ENCODE measurements at places on chromosomes 1 and 21.

DNA sequence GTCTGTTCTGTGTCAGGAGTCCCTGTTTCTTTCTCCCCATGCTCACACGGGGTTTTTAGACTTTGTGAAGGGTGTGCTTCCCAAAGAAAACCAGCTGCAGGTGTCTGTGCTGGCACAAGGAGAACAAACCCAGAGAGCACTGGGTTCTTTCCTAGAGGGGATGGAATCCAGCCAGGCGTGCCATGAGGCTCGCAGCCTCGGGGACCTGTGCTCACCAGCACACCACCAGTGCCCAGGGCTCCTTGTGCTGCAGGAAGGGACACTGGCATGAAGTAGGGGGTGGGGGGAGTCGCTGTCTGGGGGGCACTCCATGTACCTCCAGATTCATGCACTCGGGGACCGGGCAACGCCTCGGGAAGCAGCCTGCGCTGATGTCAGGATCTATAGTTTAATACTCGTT, 57.9 kb downstream of the AGPAT3 start:
- DNase-seq: no peak

DNA sequence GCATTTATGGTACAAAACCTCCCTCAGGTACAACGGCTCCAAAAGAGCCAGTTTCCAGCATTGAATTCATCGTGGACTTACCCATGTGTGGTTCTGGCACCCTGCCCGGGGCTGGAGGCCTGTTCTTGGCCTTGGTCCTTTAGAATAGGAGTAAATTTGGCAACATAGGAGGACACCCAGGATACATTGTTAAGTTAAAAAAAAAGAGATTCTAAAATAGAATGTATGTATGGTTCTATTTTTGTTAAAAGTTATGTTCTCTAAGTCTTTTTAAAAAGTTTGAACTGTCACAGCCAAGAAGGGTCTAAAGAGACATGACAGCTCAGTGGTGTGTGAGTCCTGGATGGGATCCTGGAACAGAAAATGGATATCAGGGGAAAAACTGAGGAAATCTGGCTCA, 25.9 kb downstream of the EPHX1 start:
- DNase-seq: peak; percentile 19

- no peak for DNase-seq
These were observed 27.6 kb downstream of the NMNAT2 start for GRCh38 chr1:183390561-183390960.

GRCh38 chr1:187300081-187300480, 471.3 kb downstream of the PLA2G4A start:
- DNase-seq: no peak

DNA sequence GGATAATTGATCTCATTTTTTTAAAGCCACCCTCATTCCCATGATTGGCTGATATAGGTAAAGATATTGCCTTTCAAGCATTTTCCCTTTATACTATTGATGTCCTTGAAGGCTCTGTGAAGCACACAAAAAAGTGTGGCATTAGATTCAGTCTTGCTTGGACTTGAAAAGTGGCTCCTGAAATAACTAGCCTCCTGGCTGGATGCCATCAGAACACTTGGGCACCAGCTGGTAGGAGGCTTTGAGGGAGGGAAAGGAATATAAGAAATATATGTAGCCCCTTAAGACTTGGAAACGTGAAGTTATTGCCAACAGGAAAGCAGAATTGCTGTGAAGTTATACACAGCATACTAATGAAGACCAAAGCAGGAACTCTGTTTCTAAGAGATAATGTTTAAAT, 14.1 kb downstream of the MTR start:
- no peak for DNase-seq

GRCh38 chr1:59138402-59138801, 158.5 kb upstream of the FGGY start:
- no peak for DNase-seq

DNA sequence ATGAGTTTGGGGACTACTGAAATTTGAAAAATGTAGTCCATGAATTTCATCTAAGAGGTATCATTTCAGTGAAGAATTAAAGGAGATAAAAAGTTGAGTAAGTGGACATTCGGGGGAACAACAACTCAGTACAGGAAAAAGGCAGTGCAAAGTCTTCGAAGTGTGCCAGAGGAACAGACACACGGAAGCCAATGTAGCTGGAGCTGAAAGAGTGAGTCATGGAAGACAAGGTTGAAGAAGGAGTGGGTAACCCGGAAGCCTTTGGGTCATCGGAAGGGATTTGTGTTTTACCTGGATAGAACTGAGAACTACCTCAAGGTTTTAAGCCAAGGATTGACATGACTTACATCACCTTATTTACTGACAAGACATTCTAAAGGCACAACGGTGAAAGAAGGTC, 733.4 kb downstream of the NCAM2 start:
- DNase-seq: no peak

GRCh38 chr1:235720544-235720943, 71.0 kb upstream of the GNG4 start:
- DNase-seq: no peak

DNA sequence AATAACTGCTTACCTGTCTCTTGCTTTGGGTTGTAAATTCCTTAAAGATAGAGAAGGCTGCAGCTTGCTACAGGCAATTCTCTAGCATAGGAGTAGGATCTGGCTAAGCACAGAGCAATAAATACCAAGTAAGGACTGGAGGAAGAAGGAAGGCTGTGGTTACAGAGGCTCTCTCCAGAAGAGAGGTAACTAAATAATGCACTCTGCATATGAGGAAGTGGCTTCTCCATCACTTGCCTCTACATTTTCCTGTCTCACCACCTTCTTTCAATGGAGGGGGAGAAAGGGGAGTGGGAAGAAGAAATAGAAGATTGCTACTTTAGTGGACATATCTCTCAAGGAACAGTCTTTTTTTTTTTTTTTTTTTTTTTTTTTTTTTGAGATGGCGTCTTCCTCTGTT, 60.9 kb upstream of the LAX1 start:
- no peak for DNase-seq

DNA sequence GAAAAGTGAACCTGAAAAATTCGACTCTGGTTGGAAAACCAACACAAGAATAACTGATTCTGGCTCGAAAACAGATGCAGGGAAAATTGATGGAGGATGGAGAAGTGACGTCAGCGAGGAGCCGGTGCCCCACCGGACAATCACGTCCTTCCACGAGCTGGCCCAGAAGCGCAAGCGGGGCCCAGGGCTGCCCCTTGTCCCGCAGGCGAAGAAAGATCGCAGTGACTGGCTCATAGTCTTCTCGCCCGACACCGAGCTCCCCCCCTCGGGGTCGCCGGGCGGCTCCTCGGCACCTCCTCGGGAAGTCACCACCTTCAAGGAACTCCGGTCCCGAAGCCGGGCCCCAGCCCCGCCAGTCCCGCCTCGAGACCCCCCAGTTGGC, 1.9 kb downstream of the RUSC1 start:
- DNase-seq: no peak

- DNase-seq: no peak
These were observed 754 bp downstream of the PRRC2C start for GRCh38 chr1:171486048-171486519.

DNA sequence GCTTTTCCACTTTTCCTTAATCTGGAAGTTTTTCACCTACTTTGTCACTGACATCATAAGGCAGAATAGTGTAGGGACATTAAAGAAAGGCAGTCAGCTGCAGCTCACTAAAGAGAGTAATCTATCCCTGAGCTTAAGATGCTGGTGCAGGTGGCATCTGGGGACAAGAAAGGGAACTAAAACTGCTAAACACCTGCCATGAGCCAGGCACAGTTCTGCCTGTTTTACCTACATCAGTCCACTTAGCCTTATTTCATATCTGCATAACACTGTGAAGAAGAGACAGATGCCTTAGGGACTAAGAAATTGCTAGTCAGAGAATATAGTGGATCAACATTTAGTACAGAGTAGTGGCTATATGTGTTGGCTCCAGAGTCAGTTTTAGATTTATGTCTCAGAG, 88.1 kb downstream of the GPATCH2 start:
- no peak for DNase-seq

GRCh38 chr21:25732091-25732760, 2.5 kb downstream of the ATP5PF start:
- no peak for DNase-seq
